ENCODE measurements at places on chromosomes 1 and 21.

GRCh38 chr1:1432274-1432950 is 3.1 kb upstream of the VWA1 start:
- DNase-seq = no peak

DNA sequence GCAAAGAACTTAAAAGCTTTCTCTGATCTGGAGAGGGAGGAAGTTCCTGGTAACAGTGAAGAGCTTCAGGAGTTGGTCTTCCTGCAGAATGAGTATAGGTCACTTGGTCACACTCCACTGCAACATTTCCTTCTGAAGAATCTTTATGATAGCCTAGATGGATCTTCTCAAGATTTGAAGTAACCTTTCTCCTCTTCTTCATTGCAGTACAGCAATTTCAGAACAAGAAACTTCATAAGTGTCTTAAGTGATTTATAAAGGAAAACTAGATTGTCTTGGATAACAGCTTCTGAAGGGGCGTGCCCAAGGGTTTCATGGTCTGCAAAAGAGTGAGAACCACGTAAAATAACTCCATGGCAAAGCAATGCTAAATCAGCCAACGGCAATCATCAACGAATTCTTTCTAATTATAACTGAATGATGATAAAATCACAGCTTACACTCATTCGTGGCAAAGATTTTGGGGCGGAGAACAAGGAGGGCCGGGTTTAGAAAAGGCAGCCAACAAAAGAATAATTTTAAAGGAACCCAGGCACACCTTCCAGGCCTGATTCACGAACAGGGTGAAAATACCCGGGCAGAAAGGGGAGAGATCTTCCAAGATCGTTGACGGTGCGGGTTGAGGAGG is 53.9 kb upstream of the ASPM start:
- peak; percentile 13 for DNase-seq

DNA sequence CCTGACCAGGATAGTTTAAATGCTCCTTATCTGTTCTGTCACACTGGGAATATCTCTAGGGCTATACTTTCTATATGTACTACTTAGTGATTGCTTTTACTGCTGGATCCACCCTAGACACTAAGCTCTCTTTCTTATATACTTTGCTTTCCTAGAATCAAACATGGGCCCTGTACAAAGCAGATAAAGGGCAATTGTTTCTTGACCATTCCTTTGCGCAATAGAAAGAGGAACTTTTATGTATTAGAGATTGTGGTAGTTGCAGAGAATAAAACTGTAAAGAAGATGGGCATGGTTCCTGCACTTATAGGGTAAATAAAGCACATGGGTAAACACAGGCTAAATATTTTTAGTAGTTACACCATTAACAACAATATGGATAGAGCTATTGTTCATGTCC is 58.8 kb downstream of the ATP6V1G3 start:
- DNase-seq = no peak

DNA sequence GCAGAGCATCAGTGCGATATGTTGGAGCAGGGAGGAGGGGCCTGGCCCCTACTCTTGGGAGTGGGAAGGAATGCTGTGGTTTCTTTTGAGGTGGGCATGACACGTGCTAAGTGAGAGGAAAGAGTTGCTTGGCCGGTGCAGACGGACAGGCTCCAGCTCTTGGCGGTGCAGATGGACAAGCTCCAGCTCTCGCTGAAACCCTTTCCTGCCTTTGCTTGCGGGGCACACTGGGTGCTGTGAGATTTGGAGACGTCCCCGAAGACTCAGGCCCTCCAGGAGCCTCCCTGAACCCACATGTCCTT is 15.9 kb downstream of the PDXK start:
- DNase-seq = no peak

DNA sequence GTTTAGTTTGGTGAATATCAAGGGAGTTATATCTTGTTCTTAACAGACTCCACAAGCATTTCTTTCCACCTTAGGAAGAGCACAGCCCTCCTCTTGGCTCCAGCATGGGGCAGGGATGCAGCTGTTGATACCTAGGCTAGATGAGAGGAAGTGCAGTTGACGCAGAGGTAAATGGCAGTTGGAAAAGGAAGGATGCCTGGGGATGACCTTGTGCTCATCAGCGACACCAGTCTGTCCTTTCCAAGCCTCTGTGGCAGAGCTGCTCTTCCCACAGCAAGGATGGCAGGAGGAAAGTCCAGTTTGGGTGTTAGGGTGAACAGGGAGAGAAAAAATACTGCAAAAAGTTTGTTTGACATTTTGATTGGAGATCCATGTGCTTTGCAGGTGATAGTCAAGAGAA is 6.2 kb downstream of the PROX1 start:
- peak; percentile 70 for DNase-seq

DNA sequence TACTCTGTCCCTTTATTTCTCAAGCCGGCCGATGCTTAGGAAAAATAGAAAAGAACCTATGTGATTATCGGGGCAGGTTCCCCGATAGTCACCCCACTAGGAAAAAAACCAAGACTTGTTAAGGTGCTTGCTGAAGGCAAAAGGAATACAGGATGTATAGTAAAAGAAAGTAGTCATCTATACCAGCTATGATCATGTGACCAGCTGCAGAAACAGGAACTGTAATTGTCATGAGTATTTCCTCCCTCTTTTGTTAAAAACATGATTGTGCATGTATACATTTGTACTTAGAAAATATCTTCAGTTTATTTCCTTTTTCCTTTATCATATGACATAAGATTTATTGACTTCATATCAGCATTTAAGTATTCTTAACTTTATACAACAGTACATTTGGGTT is 30.5 kb downstream of the PIGK start:
- no peak for DNase-seq

DNA sequence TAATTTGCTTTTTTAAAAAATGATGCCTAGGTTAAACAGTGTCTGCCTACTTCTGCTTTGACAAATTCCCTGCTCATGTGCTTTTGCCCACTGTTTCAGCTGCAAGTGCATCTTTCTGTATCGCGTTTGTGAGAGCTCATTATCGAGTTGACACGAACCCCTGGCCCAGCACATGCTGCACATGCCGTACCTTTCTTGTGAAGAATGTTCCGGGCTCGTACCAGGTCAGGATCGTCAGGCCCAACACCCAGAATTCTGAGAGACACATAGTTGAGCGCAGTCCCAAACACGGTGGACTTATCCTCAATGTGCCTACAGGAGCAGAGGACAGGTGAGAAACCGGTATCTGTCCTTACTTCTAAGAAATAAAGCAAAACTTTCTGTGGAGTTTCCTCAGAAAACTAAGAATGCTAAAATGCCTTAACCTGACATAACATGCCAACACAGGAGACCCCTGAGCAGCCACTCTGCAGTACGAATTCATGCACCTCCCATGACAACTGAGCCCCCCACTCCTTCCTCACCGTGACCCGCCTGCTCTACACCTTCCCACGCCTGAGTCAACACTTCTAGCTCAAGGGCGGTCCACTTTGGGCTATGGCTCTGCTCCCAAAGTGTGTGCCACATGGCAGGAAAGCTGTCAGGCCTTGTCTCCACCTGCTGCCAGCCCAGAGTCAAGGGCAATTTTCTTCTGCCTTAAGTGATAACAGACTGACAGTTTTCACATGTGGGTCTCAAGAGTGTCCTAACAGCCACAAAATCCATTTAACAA is 6.7 kb downstream of the LSS start:
- DNase-seq = no peak

DNA sequence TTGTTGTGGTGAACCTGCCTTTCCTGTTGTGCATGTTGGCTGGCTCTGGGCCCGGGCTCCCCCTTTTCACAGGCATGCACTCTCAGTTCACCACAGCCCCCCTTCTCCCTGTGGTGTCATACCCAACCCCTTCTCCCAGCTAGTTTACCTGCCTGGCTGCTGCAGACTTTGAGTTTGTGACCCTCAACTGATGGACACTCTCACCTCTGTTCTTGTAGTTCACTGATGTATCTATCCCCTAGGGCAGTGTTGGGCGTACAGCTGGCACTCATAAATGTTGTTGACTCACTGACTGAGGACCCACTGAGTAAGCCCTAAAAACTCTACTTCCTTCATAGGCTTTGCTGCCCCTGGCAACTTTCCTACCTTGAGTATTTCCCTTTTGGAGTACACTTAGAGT is 54.9 kb downstream of the WDR64 start:
- DNase-seq = no peak

- DNase-seq = peak; percentile 90
Measured at GRCh38 chr1:53121319-53122172, 20.9 kb downstream of the SLC1A7 start.

- peak; percentile 6 for DNase-seq
Measured at GRCh38 chr1:20731057-20731991, 1.2 kb downstream of the SH2D5 start.

DNA sequence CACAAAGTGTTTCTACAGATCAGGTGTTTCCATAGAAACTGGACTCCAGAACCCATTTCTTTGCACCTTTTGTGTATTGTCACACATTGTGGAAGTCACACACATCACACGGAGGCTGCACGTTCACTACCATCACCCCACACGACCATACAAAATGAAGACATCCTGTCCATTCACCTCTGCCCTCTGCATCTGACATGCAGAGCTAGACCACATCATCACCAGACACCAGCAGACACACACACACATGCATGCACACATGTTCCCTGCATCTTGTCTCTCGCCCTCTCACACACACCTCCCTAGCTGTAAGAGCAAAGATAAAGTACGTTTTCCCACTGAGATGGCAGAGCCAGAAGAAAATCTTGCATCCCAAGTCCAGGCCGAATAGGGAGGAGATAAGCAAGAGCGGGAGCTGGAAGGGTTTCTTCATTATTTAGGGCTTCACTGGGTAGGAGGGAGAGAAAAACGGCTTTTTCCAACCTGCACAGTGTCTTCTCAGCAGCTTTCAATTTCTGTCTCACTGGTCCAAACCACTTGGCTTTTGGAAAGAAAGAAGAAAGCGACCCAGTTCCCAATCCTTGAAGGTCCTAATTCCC is 709 bp downstream of the PRELP start:
- no peak for DNase-seq

DNA sequence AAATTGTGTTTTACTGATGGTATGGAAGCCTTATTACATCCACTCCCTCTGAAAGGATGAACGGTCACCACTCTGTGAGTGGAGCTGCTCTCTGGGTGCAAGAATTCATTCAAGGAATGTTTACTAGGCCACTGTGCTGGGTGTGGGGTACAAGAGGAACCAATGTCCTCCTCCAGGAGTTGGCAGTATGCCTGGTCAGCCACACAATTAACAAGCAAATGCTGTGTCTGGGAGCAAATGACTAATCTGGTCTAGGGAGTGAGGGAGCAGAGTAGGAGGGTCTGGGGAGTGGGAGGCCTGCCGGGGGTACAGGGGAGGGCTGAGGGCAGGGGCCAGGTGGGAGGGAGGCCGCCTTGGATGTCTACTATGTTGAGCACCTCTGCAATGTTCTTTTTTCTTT is 27.2 kb upstream of the TDRD10 start:
- DNase-seq = no peak

DNA sequence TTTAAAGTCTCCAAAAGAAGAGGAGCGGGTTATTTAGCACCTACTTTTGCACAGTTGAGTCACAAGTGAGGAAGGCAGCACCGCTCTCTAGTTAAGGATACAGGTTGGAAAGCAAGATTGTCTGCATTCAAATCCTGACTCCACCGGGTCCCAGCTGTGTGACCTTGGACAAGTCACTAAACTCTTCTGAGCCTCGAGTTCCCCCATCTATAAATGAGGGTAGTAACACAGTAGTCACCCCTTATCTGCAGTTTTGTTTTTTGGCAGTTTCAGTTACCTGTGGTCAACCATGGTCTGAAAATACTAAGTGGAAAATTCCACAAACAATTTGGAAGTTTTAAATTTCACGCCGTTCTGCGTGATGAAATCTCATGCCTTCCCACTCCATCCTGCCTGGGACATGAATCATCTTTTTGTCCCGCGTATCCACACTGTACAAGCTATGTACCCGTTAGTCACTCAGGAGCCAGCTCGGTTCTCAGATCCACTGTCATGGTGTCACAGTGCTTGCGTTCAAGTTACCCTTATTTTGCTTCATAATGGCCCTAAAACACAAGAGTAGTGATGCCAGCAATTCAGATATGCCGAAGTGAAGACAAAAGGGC is 49.4 kb downstream of the CAPZB start:
- DNase-seq = no peak

DNA sequence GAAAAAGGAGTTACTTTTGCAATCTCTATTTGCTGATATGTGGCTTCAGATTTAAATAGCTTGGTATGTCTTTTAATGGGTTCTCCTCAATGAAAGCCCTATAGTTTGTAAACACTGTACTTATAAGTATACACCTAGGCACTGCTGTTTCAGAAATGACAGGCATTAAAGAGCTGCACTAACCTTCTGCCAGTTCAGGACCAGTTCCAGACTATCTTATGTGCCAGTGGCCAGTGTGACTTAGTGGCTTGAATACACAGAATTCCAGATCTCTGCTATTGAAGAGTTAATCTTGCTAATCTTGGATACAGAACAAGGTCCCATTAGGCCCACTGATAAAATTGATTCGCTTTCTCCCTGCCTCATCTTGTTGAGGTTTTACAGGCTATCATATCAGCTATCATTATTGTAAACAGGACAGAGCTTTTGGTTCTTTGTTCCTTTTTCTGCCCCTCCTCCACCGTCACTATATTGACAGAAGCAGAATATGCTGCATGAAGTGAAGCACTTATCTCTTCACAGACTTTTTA is 337.5 kb downstream of the LRRIQ3 start:
- DNase-seq = peak; percentile 1

GRCh38 chr21:41366522-41367151 is 4.8 kb downstream of the MX2 start:
- no peak for DNase-seq

DNA sequence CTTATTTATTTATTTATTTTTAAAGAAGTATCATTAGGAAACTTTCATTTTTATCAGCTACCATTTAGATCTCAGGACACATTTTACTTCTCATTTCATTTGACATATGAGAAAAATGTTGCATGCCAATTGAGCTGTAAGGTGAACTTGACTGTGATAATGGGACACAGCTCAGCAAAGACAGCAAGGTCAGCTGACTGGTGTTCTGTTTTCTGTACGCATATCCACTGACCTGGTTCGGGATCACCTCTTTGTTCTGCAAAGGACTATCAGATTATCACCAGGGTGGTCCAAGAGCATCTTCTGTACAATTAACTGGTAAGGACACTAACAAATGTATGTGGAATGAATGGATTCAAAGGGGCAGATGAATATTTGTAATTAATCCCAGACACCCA is 51.9 kb downstream of the TEX35 start:
- no peak for DNase-seq

DNA sequence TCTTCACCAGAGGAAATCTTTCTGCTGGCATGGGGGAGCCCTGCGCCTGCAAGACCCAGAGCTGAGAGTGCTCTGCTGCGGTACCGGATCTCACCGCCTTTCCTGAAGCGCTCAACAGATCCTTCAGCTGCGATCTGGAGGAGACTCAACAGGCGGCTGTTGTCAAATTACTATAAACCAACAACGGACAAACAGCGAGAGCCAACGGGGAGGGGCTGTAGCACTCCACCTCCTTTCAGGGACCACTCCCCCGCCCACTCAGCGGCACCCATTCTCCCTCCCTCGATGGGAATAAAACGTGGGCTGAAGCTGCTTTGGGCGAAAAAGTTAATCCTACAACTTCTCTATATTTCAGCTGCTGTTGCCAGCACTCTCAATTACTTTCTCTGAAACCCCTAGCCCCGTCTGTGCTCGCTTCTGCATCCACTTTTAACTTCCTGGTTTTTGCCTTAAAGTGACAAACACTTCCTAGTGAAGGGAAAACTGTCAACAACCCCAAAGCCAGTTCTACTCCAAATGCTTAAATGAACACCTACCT is at the start of gene FMO5:
FMO5 (minus strand) TSS at position 147 of the 538 bp plus-strand sequence. CDS start 310 bp downstream, outside the sequence.
- DNase-seq = peak; percentile 65

- no peak for DNase-seq
Measured at GRCh38 chr1:178528953-178529335, 16.0 kb downstream of the TEX35 start.
